ENCODE measurements at places on chromosomes 1 and 21.

DNA sequence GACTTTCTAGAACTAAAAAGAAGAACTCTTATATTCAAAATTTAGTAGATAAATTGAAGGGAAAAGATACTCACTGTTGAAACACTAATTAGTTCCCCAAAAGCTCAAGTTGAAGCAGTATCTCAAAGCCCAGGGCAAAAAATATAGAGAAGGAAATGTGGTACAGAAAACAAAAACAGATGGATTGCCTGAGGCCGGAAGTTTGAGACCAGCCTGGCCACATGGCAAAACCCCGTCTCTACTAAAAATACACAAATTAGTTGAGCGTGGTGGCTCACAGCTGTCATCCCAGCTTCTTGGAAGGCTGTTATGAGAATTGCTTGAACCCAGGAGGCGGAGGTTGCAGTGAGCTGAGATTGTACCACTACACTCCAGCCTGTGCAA, 36.0 kb downstream of the FAM177B start:
- no peak for DNase-seq

- no peak for DNase-seq
Observed at GRCh38 chr1:47840393-47841190, 156.6 kb downstream of the TRABD2B start.

DNA sequence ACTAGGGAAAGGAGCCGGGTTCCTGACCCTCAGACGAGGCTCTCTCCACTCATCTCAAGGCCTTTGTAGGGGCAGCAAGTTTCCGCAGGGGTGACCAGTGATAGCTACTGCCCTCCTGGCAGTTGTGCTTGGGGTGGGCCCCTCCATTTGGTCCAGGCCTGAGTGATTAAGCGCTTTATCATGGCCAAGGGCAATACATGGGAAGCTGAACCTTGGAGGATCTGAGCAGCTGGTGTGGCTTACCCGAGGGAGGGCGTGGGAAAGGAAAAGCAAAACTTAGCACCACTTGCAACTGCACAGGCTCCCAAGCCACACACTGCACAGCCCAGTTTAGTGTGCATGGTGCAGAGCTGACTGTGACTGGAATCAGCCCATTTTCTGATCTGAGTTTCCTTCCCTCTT, 47.8 kb downstream of the GADD45A start:
- DNase-seq: no peak

DNA sequence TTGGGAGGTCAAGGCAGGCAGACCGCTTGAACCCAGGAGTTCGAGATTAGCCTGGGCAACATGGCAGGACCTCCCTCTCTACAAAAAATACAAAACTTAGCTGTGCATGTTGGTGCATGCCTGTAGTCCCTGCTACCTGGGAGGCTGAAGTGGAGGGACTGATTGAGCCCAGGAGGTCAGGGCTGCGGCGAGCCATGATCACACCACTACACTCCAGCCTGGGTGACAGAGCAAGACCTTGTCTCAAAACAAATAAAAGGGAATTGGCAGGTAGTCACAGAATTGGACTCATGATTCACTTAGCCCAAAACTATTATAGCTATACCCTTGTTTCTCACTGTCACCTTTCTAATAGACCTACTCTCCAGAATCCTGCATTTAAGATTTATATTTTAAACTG, 5.5 kb downstream of the TADA1 start:
- DNase-seq: no peak

DNA sequence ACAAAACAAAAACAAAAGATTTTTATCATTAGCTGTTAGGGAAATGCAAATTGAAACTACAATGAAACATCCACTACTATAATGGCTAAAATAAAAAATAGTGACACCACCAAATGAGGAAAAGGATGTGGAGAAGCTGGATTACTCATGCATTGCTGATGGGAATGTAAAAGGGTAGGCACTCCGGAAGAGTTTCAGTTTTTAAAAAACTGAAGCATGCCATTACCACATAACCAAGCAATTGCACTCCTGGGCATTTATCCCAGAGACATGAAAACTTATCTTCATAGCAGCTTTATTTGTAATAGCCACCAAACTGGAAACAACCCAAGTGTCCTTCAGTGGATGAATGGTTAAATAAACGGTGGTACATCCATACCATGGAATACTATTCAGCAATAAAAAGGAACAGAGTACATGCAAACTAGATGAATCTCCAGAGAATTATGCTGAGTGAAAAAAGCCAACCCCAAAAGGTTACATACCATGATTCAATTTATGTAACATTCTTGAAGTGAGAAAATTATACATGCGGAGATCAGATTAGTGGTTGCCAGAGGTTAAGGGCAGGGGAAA, 14.5 kb upstream of the CFAP298 start:
- no peak for DNase-seq

- DNase-seq: no peak
Observed at GRCh38 chr1:116738673-116739370, 15.4 kb upstream of the CD2 start.

GRCh38 chr1:53075761-53076163, 13.7 kb downstream of the PODN start:
- DNase-seq: no peak

- no peak for DNase-seq
Observed at GRCh38 chr1:81949421-81949820, 148.7 kb downstream of the ADGRL2 start.

DNA sequence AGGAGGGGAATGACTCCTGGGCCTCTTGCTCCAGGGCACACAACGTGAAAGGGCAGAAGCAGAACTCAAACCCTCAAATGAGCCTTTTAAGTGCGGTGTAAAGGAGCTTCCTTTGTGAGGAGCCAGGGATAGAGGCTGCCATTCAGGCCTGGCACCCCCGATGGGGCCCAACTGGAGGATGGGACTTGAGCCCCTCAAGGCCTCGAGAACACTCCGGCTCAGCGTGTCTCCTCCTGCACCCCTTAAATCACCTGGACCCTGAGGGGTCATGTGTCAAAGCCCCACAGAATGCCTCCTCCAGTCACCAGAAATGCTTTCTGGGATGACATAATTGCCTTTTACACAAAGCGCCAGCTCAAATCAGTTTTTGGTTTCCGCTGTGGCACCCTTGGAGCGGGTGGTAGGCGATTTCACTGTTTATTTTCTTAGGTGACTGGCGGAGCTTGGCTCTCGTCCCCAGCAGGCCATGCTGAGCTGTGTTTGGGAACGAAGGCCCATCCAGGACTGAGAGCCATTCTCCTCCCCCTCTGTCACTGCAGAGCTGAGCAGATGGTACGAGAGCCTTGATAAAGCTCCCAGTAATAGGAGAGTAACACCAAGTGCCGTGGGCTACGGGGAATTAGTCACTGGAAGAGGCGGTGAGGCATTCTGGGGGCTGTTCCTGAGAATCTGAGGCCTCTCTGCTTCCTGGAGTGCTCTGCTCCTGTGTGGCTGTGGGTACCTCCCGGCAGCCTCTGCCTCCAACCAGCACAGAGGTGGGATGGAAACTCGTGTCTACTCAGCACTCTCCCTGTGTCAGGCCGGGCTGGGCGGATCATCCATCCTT, 163.0 kb downstream of the GRIK3 start:
- DNase-seq: no peak

DNA sequence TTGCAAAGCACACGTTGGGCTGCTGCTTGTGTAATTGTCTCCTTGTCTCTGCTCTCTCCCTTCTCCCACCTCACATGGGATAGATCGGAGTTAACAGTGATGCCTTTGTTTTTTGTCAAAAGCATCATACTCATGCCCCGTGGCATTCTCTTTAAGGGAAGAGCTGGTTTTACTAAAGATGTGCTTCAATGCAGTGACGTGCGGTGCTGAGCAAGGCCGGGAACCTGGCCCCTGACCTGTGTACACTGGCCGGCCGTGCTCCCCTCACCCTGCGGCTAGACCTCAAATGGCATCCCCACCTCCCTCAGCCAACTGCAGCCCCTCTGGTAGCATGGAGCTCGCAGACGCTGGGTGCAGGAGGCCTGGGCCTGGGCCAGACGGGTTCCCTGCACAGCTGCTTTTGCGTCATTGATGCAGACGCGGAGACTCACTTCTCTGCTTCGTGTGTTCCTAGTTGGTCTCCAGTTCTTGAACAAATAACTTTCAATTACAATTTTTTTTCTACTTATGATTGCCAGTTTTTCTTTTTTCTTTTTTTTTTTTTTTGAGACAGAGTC, 19.9 kb downstream of the AGPAT3 start:
- no peak for DNase-seq

Measured in HAP-1 (cell line).